ENCODE measurements at places on chromosomes 12 and 14. TPM values are rescaled to one million over a fixed set of nuclear protein-coding genes. Genes with fewer than 3 reads are reported as not detected.

DNA sequence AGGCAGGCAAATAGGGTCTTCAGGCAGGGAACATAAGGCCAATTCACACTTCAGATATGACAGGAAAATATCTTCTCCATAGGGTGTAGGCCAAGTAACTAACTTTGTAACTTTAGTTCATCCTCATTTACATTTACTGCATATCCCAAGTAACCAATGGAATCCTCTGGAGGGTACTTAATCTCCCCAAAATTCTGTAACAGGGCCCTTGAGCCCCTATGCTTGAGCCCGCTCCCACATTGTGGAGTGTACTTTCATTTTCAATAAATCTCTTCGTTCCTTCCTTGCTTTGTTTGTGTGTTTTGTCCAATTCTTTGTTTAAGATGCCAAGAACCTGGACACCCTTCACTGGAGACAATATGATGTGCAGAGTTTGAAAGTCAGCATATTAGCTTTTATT, 45.3 kb downstream of the FSCB start:
- DNase-seq, result no peak

DNA sequence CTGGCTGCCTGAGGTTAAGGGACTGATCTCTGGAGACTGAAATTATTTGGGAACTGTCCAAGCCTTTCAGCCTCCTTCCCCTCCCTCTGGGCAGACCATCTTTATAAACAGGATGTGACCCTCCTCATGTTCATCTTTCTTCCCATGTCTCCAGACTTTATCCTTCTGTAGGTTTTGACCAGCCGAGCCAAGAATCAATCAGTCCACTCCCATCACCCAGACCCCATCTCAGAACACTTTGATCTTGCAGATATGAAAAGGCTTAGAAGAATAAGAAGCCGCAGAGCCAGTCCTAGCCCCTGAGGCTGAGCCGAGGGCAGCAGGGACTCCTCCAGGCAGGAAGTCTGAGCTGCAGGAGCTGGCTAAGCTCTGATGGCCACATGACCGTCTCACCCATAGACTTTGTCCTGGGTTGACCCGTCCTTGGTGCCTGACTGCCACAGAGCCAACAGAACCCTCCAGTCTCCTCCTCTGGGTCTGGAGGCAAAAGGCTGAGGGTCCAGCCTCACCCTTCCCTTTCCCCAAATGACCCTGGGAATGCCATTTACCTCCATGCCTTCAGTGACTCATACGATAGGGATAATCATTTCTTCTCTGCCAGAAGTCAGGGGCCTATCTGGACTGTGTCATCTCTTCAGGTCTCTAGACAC, 1.6 kb downstream of the KRT71 start:
- DNase-seq, result no peak

DNA sequence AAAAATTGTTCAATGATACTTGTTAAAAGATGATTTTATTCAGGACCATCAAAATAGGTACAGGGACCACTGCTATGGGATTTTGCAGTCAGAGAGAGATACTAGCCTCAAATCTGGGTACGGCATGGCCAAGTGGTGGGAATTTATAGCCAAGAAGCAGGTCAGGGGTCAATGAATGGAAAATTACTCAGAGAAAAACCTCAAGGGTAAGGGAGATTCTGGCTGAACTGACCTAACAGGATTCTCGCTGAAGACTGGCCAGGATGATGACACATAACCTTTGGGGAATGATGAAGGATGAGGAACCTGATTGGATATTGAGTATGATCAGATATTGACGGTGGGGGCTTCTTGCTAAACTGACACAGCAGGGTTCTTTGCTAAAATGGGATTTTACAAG, 32.7 kb downstream of the DEPDC4 start:
- no peak for DNase-seq

DNA sequence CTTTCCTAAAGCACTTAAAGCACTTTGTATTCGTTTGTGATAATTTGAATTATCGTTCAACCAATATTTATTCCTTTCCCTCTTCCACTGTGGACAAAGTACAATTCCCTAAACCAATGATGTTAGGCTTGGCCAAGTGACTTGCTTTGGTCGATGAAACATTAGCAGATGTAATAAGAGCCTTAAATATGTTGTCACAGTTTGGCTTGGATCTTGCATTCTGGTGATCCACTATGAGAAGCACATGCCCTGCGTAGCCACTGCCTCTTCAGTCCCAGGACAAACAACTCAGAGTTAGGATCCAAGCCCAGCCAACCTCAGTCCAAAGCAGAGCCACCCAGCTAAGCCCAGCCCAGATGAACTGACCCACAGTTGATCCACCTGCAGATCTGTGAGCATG, 8.4 kb upstream of the C12orf75 start:
- no peak for DNase-seq

GRCh38 chr14:68238551-68238950, 419.0 kb downstream of the RAD51B start:
- DNase-seq, result no peak

GRCh38 chr12:26539131-26539530, 293.9 kb downstream of the ITPR2 start:
- no peak for DNase-seq

DNA sequence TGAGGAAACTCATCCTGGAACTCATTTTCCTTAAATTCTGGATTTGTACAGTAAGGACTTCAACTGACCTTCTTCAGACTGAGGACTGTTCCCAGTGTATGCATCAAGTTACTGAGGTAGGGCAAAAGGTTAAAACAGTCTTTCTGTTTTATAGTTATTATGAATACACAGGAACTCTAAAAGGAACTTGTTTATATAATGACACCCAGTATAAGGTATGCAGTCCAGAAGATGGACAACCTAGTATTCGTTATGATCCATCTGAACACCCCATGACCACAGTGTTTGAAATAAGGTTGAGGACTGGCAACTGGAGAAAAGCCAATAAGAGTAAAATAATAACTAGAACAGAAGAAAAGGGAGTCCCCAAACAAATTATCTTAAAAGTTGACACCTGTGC, 779.9 kb upstream of the TMEM132C start:
- DNase-seq, result no peak

Gene PAX9
- not detected for total RNA-seq

Gene PPP1R13B
- 2.8 TPM for total RNA-seq

Gene SYCP3
- total RNA-seq, result not detected
